NT2/D1 (cell line): ENCODE measurements at places on chromosomes 11 and 22.

DNA sequence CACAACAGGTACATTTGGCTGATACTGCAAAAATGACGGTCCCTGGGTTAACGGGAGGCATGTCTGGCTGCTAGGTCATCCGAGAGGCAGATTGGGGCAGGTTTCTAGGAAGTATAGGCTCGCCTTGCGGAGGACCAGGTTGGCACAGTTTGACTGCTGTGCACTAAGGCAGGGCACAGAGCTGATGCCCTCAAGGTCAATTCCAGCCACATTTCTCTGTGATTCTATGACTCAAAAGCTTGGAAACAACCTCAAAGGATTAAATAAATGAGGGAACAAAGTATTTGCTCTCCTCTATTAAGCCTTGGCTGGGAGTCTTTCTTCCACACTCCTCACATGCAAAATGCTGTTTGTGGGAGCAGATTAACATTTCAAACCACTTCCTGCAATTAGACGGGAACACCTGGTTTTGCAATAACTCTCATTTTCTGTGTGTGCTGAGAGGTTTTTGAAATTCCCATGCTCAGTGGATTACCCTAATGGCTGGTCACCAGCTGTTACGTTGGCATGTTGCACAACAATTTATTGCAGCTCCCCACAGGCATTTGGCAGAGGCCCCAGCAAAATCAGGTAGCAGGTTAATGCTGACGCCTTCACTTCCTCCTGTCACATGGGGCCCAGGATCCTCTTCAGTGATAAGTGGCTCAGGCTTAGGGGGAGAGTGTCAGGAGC lies 61.0 kb upstream of the PLET1 start:
- no peak for DNase-seq

DNA sequence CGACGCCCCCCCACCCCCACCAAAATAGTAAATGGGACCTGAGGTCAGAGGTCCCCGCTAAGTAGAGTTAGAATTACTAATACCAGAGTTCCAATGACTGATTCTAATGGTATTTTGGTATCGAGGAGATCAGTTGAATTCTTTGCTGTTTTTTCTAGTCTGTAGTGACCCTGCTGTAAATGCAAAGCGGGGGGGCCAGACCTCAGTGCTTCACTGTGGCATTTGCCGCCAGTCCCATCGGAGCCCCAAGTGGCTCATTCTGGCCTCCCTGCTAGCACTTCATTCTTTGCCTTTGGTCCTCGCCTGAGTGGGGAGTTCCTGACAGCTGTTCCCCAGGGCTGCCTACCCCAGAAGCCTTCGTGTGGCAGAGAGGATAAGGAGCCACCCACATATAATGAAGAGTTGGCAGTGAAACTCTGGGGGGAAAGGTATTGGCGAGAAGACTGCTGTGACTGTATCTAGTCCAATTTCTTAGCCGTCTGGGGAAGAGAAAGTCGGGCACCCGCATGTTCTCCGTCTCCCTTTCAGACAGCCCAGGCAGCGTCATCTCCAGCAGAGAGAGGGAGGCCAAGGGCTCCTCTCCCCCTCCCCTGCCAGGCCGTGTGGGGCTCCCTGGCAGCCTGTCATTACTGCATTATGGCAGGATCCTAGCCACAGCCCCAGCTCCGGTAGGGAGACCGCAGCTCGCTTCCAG lies 19.4 kb upstream of the CABP7 start:
- DNase-seq = no peak

GRCh38 chr22:29810216-29810615 lies 27.9 kb downstream of the ASCC2 start:
- DNase-seq = no peak

GRCh38 chr11:76184551-76184993 lies 21.7 kb downstream of the WNT11 start:
- DNase-seq = peak; percentile 23

DNA sequence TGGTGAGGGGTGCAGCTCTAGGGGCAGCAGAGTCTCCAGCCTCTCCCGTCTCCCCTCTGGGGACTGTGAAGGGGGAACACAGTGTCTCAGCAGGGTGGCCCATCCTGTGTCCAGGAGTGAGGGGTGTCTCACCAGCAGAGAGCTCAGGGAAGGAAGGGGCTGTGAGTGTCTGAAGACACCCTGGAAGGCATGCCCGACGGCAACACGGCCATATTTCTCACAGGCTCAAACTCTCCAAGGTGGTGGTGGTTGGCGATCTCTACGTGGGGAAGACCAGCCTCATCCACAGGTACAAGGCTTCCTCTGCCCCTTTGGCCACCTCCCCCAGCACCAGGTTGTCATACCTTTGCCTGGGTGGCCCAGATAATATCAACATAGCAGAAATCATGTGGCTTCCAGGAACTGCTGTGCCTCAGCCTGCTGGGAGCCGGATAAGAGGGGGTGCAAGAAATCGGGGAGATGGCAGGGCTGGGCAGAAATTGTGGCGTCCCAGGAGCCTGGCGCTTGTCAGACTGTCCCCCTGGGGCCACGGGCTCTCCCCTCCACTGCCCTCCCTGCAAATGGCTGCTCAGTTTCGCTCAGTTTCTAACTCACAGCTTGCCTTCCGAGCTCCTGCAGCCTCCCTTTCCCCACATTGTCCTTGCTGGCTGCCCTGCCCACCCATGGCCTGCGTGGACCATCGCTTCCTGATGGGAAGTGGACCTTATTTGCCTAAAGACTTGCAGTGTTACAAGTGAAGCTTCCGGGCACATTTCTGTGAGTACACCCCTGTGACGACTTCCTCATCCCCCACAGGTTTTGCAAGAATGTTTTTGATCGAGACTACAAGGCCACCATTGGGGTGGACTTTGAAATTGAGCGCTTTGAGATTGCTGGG lies 7.2 kb downstream of the RAB36 start:
- no peak for DNase-seq

- DNase-seq = no peak
These were observed 67.5 kb downstream of the DDX10 start for GRCh38 chr11:108732395-108732794.

DNA sequence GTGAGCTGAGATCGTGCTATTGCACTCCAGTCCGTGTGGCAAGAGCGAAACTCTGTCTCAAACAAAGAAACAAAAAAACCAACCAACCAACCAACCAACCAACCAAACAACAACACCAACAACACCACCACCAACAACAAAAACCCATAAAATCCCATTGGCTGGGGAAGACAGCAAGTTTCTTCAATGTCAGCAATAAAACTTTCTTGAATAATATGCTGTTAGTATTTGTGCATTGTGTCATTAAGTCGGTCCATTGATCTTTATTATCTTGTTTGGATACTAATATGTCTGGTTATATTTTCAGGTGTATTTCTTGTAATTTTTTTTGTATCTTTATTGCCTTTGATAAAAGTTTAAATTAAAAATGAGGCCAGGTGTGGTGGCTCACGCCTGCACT lies 9.4 kb downstream of the GRK3 start:
- no peak for DNase-seq

DNA sequence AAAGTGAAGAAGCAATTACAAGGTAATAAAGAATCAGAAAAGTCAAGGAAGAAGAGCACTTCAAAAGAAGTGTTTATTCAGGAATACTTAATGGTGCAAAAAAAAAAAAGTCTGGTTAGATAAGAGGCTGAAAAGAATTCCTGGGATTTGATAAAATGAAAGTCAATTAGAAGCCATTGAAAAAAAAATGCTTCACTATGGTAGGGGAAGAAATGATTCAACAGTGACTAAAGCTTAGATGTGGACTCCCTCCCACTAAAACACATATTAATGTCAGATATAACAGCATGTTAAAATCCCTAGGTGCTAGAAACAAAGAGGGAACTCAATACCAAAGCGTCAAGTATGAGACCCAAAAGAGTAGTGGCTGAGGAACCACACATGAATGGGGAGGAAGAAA lies 335.3 kb upstream of the PITPNB start:
- no peak for DNase-seq

DNA sequence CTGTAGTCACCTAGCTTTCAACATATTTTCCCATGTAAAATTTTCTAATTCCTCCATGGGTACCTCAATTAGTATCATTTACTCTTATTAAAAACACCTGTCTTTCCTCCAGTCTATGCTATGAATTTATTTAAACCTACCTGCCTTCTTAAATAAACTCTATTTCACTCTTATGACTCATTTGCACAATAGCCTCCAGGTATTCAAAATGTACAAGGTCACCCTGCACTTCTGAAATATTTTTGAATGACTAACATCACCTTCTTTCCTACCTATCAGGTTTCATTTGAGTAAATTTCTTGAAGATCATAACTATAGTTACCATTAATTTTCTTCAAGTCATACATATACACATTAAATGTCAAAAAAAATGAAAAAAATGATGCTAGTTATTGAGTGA lies 939.7 kb downstream of the DLG2 start:
- DNase-seq = no peak

GRCh38 chr11:34609850-34610249 lies 11.0 kb upstream of the EHF start:
- DNase-seq = no peak

DNA sequence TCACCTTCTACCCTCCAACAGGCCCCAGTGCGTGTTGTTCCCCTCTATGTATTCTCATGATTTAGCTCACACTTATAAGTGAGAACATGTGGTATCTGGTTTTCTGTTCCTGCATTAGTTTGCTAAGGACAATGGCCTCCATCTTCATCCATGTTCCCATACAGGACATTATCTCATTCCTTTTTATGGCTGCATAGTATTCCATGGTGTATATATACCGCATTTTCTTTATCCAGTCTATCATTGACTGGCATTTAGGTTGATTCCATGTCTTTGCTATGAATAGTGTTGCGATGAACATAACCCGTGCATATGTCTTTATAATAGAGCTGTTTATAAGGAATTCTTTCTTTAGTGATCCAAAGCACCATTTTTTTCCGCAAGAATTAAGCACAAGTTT lies 28.5 kb upstream of the TLCD5 start:
- no peak for DNase-seq

DNA sequence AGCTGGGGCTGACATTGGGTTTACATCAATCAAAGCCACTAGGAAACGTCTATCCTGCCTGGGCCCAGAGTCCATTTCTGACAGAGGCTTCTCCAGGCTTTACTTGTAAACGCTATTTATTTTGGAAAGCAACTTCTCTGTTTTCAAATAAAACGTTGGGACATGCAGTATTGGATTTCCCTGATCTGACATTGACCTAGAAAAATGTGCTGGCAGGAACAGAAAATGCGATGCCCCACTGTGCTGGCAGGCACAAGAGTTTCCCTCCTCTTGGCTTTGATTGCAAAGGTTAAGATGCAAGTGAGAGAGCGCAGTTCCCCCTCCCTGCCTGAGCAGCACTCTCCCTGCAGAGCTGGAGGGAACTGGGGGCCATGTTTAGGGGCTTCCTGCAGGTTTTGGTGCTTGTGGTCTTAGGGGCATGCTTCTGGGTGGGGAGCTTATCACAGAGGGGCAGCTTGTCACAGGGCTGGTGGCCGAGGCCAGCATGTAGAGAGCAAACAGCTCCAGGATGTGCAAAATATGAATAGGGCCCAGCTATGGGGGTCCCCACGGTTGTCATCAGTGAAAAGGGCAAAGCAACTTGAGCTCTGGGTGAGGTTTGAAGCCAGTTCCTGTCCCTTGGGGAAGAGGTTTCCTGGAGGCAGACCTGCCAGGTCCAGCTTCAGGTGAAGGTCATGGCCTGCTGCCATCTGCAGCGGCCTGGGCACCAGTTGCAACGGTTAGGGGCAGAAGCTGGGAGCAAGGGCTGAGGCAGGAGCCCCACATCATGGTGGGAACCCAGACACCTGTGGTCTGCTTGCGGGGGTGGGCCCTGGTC lies 42.3 kb upstream of the DKK3 start:
- no peak for DNase-seq

DNA sequence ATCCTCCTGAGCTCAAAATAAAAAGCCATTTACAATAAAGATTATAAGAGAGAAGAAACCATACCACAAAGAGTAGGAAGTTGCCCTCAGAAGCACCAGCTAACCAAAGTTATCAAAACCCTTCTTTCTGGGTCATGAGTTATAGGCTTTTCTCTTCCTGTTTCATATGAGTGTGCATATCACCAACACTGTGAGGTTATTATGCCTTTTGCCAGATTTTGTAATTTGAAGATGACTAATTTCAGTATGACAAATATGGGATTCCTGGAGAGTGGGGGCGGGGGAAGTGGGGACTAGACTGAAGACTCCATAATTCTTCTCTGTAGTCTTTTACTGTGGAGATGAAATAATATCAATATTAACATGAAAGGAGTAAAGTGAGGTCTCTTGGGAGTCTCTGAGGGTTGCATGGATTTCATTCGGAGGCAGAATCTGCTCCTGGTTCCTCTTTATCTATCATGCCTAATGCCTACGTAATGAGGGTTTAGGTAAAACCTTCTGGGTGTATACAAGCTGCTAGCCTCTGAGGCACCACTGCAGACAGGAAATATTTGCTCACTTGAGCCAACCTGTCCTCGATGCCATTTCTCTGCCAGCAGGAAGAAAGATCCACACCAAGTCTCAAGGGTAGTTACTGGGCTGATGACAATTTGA lies 2.1 kb downstream of the LPXN start:
- DNase-seq = no peak

DNA sequence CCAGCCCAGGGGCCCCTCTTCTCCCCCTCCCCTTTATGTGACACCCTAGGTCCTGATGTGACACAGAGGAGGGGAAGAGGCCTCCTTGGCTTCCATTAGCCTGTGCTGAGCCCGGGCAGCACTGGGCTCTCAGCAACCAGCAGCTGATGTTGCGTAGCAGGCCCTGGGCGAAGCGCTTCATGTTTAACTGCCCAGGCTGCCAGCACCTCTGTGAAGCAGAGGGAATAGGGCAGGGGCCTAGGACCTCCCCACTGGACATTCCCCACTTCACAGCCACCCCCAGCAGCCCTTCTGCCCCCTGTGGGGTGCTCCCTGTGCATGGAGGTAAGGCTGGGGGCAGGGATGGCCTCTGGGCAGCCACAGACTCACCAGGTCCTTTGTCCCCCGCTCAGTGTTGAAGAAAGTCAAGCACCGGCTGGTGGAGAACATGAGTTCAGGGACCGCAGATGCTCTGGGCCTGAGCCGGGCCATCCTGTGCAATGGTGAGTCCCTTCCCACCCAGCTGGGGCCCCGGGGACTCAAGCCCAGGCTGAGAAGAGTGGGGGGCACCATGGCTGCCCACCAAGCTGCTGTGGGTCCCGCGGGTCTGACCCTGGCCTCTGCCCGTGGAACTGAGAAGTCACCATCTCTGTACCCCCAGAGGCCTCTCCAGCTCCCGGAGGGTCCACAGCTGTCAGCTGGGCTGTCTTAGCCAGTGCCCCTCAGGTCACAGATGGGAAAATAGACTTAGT lies 11.6 kb downstream of the PICK1 start:
- no peak for DNase-seq
